ENCODE measurements at places on chromosomes 5 and 9.

- no peak for ATAC-seq
Observed at GRCh38 chr9:68870086-68870485, 143.8 kb downstream of the PRKACG start.

DNA sequence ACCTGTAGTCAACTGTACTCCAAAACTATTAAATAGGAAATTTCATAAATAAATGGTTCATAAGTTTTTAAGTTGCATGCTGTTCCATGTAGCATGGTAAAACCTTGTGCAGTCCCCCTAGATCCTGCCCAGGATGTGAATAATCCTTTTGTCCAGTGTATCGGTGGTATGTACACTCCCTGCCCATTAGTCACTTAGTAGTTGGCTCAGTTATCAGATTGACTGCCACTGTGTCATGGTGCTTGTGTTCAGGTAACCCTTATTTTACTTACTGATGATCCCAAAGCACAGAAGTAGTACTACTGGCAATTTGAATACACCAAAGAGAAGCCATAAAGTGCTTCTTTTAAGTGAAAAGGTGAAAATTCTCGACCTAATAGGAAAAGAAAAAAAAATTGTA, 134.2 kb downstream of the RNF180 start:
- ATAC-seq, result no peak

- ATAC-seq, result no peak
Observed at GRCh38 chr9:108095496-108095895, 605.9 kb upstream of the KLF4 start.

- ATAC-seq, result no peak
Observed at GRCh38 chr5:106094839-106095238, 1575.9 kb downstream of the EFNA5 start.

DNA sequence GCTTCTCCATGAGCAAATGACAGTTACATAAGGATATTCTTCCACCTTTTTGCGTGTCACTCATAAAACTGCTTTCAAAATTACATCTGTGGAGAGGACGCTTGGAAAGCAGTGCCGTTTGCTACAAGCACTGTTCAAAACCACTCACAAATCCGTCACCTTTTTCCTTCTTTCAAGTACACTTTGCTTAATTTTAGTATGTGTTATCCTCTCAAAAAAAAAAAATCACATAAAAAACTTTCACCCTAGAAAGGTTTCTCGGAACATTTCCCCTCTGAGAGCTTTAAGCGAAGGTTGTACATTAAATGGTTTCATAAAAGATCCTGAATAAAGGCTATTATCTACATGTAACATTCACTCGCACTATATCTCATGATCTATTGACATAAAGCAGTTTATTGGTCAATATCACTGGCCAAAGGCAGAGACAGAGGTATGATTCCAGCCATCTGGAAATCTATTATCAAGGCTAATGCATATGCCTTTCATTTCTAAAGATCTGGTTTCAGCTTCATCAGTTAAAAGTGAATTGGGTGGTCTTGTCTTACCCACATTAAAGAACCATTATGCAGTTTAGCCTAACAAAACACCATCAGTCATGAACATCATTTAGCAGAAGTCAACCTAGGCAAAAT, 163.6 kb downstream of the ENC1 start:
- ATAC-seq, result no peak

DNA sequence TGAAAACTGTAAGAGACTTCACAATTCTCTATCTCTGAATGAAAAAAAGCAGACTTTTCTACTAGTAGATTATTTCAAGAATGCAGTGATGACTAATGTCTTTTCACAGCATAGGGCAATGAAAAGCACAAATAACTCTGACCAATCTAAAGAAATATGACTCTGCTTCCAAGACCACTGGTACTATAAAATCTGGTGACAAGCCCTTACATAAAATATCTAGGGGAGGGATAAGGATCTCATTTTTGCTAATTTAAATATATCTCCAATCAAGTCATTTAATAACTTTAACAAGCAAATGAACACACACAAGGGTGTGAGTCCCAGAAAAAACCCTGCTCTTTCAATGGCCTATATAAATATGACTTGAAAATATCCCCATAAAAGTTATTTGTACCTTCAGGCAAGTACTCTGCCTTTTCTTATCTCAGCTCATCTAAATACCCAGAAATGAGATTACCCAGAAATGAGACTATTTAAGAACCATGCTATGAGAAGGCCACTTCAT, 105.2 kb downstream of the GNAQ start:
- ATAC-seq, result no peak

- ATAC-seq, result no peak
Observed at GRCh38 chr9:18906656-18907395, 126.2 kb downstream of the SAXO1 start.

DNA sequence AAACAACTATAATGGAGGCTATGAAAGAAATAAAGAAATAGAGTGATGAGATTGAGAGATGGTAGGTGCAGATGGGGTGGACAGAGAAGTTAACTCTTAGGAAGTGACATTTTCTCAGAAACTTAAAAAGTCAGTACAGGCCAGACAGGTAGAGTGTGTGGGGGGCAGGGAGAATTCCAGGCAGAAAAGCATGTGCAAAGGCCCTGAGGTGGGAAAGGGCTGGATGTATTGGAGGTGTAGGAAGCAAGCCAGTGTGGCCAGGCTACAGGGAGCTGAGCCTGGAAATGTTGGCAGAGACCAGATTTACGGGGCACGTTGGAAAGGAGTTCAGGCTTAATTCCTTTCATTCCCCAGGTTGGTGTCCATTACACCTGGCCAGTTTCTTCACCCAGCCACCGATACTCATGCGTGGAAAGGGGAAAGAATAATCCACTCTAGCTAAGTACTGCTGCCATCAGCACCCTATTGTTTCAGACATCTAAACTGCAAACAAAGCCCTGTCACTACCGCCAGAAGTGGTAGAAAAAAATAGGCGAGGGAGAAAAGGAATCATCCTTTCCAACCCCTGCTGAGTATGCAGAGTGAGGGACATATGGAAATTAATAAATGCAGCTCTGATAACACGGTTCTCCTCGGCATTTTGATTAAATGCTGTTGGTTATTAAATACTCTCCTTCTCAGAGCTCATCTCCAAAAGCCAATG, 116.8 kb upstream of the GPR151 start:
- ATAC-seq, result no peak

Measured in gastroesophageal sphincter (tissue), 4 donors.